ENCODE measurements at places on chromosomes 5 and 9. TPM values are rescaled to one million over a fixed set of nuclear protein-coding genes. Genes with fewer than 3 reads are reported as not detected.

DNA sequence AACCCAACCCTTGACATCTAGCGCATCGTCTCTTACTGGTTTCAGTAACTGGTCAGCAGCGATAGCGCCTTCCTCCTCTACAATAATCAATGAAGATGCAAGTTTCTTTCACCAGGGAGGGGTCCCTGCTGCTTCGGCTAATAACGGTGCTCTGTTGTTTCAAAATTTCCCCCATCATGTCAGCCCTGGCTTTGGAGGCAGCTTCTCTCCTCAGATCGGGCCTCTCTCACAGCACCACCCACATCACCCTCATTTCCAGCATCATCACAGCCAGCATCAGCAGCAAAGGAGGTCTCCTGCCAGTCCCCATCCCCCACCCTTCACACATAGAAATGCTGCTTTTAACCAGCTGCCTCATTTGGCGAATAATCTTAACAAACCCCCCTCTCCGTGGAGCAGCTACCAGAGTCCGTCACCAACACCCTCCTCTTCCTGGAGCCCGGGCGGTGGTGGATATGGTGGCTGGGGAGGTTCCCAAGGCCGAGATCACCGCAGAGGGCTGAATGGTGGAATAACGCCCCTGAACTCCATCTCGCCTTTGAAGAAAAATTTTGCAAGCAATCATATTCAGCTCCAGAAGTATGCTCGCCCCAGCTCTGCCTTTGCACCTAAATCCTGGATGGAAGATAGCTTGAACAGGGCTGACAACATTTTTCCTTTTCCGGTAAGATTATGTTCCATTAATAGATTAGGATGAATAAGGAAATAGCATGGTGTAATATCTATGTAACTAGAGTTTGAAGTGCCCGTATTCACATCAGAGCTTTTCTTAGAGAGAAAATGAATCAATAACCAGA, 2.2 kb downstream of the CPEB4 start:
- DNase-seq, result no peak

DNA sequence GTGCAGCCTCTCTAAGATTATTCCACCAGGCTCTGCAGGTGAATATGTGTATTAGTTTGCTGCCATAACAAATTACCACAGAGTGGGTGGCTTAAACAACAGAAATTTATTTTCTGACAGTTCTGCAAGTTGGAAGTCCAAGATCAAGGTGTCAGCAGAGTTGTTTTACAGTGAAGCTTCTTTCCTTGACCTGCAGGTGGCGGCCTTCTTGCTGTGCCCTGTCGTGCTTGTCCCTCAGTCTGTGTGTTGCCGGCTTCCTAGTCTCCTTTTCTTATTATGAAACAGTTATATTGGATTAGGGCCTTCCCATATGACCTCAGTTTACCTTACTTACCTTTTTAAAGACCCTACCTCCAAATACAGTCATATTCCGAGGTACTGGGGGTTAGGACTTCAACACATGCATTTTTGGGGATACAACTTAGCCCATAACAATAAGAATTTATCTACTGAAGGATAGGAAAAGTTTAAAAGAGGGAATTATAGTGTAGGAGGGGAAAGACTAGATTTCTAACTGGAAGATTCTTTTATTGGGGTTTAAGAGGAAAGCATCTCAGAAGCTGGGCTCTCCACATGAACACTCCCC, 97.4 kb downstream of the OSTF1 start:
- DNase-seq, result peak; percentile 72

GRCh38 chr9:26375448-26375847, 517.2 kb downstream of the CAAP1 start:
- DNase-seq, result no peak

DNA sequence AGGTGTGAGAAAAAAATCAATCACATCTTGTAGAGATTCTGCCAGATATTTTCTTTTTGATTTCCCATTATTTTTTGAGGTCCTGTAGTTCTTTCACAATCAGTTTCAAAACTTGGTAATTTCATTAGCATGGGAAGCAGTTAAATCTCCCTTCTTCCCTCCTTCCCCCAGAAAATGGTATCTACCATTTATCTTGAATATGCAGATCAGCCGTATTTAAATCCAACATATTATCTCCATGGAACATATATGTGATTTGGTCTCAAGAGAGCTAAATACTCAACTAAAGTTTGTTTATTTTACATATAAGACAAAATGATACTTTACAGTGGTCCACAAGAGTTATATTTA, 1034.8 kb downstream of the CDH12 start:
- no peak for DNase-seq

- DNase-seq, result no peak
These were observed 224.6 kb downstream of the CTNND2 start for GRCh38 chr5:11679676-11680075.

GRCh38 chr5:124341066-124341858, 405.2 kb downstream of the ZNF608 start:
- no peak for DNase-seq

DNA sequence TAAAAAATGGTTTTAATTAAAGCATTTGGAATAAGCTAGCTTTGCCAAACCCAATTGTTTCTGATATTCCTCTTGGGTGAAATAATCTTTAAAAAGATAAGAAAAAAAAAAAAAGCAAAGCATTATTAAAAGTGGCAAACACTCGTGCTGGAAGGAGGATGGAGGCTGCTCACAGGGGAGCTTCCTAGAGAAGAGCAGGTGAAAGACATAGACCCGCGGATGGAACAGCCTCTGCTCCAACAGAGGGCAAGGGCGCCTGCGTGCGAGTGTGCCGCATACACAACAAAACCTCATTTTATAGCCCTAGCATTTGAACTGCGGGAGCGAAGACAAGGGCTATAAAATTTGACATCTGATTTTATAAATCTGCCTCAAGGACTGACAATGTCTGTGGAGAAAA, 33.4 kb upstream of the SLC25A51 start:
- DNase-seq, result no peak

- no peak for DNase-seq
These were observed 112.3 kb upstream of the WWC1 start for GRCh38 chr5:168179192-168179593.

GRCh38 chr5:37055383-37055990, 178.9 kb downstream of the NIPBL start:
- no peak for DNase-seq

DNA sequence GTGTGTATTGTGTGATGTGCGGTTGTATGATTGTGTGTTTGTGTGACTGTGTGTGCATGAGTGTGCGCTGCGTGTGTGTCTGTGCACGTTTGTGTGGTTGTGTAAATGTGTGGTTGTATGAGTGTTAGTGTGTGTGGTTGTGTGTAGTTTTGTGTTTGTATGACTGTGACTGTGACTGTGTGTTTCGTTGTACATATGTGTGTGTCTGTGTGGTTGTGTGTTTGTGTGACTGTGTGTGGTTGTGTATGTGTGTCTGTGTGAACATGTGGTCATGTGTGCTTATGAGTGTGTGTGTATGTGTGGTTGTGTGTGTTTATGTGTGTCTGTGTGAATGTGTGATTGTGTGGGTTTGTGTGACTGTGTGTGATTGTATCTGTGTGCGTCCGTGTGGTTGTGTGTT, 197.8 kb downstream of the TTLL11 start:
- DNase-seq, result no peak

DNA sequence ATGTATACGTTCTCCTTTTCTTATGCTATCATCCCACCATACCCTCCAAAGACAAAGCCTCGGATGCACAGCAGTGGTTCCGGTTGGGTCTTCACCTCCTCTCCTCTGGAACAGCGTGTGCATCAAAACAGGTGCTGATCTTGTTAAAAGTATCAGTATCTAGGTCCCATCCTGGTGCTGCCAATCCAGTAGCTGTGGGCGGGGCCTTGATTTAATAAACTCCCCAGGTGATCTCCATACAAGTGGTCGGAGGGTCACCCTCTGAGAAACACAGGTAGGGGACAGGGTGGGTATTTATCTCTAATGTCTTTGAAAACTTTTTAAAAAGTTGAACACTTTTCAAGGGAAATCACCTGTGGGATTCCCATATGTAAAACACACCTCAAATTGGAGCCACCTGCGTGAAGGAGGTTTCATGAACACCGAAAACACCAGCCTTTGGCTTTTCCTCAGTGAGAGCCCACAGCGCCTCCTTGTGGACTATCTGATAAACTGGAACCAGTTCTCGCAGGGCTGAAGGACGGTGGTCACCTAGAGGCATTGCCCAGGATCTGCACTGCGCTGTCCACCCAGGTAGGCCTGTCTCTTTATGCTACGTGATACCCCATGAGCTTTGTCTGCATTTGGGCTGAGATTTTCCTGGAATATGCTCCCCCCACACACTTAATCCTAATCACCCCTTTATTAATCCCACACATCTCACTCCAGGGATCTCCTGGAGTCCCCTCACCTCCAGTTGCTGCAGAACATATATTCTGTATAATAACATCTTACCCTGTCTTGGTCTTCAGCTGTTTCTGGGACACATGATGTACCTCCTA, 80.5 kb upstream of the EPB41L4B start:
- DNase-seq, result peak; percentile 54

DNA sequence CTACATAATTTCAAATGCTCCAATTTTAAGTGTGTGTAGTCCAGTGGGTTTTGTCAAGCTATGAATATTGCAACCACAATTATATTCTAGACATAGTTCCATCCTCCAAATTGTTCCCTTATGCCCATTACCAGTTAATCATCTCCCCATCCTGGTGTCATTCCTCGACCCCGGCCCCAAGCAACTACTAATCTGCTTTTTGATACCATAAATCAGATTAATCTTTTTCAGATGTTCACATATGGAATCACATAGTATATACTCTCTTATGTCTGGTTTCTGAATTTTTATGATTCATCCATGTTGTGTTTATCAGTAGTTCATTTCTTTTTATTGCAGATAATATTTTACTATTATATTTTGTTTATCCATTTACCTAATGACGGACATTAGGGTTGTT, 148.4 kb upstream of the RORB start:
- DNase-seq, result no peak

GRCh38 chr5:106894964-106895363, 775.8 kb downstream of the EFNA5 start:
- no peak for DNase-seq

DNA sequence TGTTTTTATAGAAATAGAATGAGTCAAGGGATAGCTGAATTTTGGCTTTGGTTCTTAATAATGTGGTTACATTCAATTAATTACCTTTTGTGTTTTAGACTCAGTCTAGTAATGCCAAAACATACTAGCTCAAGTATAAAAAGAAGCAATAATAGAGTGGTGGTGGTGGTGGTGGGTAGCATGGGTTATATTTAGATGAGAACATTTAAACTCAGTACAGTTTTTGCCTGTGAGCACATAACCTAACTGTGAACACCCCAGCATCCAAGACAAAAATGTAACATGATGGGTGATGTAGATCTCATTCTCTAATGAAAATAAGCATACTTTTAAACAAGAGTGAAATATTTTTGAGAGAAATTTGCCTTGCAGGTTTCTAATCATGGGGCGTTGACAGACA, 14.2 kb downstream of the CPEB4 start:
- no peak for DNase-seq

GRCh38 chr5:26553079-26553478, 485.3 kb downstream of the CDH9 start:
- DNase-seq, result no peak

DNA sequence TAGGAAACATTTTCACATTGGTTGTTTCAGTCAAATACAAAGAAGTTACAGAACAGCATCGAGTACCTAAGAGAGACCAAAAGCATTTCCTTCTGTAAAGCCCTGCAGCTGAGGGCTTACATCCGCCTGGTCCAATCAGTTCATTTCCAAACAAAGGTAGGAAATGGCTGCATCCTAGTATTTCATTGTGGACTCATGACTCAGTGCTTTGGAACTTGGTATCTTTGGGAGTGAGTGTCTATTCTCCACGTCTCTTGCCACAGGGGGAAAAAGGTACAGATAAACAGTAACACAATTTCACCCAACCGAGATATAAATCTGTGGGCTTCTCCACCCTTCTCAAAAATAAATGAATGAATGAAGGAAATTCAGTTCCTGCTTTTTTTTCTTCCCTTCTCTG, 75.4 kb downstream of the NFIB start:
- no peak for DNase-seq

- DNase-seq, result no peak
These were observed 203.5 kb downstream of the ERCC6L2 start for GRCh38 chr9:96078897-96079490.

GRCh38 chr9:86809759-86810367, 137.4 kb downstream of the GAS1 start:
- no peak for DNase-seq

- no peak for DNase-seq
These were observed 29.0 kb upstream of the BOD1 start for GRCh38 chr5:173645437-173645807.

DNA sequence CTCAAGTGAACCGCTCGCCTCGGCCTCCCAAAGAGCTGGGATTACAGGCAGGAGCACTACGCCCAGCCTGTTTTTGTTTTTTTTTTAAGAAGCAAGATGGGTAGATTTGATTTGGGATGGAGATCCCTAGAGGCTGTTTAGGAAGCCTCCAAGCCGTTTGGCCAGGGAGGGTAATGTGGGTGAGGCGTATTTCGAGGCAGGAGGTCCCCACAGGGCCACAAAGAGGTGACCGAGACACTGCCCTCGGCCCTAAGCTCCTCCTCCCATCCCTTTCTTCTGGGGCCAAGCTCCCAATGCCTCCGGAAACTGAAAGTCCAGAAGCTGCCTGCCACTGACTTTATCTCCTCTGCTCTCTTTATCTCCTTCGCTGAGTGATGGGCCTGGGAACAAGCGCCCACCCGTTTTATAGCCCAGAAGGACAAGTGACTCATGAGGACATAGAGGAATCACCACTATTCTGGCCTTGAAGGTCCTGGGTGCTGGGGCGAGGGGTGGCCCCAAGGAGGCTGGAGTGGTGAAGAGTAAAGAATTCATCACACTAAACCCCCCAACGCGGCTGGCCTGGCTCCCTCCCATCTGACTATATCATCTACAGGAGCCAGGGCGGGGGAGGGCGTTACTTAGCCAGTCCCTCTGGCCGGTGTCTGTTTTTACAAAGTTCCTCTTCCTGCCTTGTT, 2.0 kb upstream of the RALGDS start:
- no peak for DNase-seq

GRCh38 chr5:86968301-86968753, 299.4 kb upstream of the RASA1 start:
- no peak for DNase-seq

GRCh38 chr9:942805-943580, 33.5 kb upstream of the DMRT3 start:
- DNase-seq, result no peak

DNA sequence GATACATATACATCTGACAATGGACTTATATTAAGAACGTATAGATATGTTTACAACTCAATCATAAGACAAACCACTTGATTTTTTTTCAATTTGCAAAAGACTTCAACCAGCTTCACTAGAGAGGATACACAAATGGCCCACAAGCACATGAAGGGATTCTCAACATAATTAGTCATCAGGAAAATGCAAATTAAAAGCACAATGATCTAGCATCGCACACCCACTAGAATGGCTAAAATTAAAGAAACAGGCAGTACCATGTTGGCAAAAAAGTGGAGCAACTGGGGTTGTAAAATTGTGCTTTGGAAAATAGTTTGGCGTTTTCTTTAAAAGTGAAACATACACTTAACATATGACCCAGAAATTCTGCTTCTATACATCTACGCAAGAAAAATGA, 80.0 kb upstream of the TRIO start:
- no peak for DNase-seq

The SLC36A2 gene
- not detected for total RNA-seq

The IL5 gene
- total RNA-seq, result 20.0 TPM

The CNTNAP3 gene
- not detected for total RNA-seq

The LCN15 gene
- not detected for total RNA-seq

The ERGIC1 gene
- 34.7 TPM for total RNA-seq

The SLC34A3 gene
- total RNA-seq, result not detected

The CCNO gene
- total RNA-seq, result 0.26 TPM

The ZNF608 gene
- total RNA-seq, result not detected

The RBM22 gene
- 78.7 TPM for total RNA-seq

Data from activated CD8-positive, alpha-beta memory T cell treated with anti-CD3 and anti-CD28 coated beads, Interleukin-2, amount 10 ng/mL, durations not matched to agents 7 days and 5 days (primary cell).